ENCODE measurements at places on chromosomes 16 and 17. TPM values are rescaled to one million over a fixed set of nuclear protein-coding genes. Genes with fewer than 3 reads are reported as not detected.
A peak's percentile ranks its signal among the peaks of the same experiment; 100 is the strongest.

- peak; percentile 29 for DNase-seq
Measured at GRCh38 chr17:21129023-21129681, 2.4 kb downstream of the DHRS7B start.

DNA sequence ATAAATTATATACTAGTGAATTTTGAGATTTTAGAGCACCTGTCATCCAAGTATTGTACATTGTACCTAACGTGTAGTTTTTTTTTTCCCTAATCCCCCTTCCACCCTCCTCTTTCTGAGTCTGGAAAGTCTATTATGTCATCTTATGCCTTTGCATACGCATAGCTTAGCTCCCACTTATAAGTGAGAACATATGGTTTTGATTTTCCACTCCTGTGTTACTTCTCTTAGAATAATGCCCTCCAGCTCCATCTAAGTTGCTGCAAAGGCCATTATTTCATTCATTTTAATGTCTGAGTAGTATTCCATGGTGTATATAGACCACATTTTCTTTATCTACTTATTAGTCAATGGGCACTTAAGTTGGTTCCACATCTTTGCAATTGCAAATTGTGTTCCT lies 177.0 kb upstream of the C16orf82 start:
- DNase-seq, result no peak

LRRC3C gene
- total RNA-seq, result not detected

- DNase-seq, result no peak
Measured at GRCh38 chr17:41308918-41309359, at the start of gene KRTAP16-1. TSS of gene KRTAP16-1 (minus strand) at chr17:41309309. CDS start at chr17:41309253, 56 bp downstream.

GRIN2C gene
- total RNA-seq, result not detected

- DNase-seq, result no peak
Measured at GRCh38 chr17:30248786-30249185, 13.3 kb upstream of the SLC6A4 start.

- DNase-seq, result no peak
Measured at GRCh38 chr17:1003972-1004768, 7.2 kb downstream of the TIMM22 start.

- DNase-seq, result no peak
Measured at GRCh38 chr16:88649924-88650748, 717 bp downstream of the CYBA start.

DNA sequence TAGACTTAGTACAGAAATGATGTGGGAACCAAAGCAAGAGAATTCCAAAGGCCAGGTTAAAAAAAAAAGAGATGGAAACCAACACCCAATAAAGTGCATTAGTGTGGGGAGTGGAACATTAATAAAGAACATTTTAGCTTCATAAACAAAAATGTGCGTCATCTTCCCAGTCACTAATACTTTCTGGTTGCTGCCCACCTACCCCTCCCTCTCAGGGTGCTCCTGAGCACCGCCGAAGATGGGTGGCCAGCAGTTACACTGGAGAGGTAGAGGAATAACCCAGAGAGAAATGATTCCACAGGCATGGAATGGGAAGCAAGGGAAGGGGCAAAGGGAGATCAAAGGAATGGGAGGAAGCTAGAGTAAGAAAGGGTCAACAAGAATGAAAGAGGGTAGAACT lies 6.0 kb upstream of the CHD3 start:
- no peak for DNase-seq

TBC1D3E gene
- total RNA-seq, result 0.37 TPM

DNA sequence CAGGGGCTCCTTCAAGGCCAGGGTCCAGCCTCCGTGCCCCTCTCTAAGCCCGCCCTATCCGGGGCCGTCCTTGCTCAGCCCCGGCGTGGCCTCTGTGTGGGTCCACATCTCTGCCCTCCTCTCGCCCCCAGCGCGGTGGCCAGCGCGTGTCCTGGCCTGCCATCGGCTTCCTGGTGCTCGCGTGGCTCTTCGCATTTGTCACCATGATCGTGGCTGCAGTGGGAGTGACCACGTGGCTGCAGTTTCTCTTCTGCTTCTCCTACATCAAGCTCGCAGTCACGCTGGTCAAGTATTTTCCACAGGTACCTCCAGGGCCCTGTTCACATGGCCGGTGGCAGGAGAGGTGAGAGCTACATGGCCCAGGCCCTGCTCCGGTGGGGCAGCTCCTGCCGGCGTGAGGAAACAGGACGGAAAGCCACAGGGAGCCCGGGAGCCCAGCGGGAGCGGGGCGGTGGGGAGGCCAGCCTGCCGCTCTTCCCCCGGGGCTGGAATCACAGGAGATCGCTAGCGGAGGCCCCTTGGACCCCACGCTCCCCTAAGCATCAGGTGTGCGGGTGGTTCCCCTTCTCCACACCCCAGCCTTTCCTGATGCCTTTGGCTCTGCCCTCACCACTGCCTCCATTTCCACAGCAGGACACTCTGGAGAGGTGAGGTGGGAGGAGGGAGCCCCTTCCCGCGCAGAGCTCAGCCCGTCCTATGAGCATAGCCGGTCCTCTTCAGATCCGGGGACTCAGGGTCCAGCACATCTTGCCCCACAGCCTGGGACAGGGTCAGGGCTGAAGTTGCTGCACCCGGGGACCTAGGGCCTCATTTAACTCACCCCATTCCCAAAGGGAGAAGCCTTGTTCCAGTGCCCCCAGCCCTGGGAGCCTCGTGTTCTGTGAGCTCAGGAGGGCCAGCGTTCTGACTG lies 10.2 kb downstream of the TAX1BP3 start:
- DNase-seq, result no peak

- DNase-seq, result no peak
Measured at GRCh38 chr17:28290703-28291102, 28.3 kb upstream of the TMEM97 start.

Data from Calu3 (cell line).